NCI-H2227 treated with DMSO at 0.1 percent for 48 hours (cell line): ENCODE measurements at places on chromosomes 13 and 19.
A peak's percentile ranks its signal among the peaks of the same experiment; 100 is the strongest.

DNA sequence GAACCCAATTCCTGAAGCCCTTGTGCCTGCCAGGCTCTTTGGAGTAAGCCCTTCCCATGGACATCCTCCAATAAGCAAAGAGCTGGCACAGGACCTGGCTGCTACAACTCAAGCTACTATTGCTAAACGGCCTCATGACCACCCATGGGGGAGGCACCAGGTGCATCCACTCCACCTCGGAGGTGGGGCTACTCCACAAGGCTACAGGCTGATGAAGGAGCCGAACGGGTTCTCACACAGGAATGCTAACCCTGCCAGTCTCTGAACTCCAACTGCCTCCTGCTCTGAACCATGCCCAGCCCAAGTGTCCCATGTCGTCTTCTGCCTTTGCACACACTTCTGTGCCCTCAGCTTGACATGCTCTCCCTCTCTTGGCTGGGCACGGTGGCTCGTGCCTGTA lies 10.0 kb downstream of the SYMPK start:
- DNase-seq = no peak

GRCh38 chr19:48436586-48436985 lies 9.2 kb upstream of the GRWD1 start:
- DNase-seq = no peak

GRCh38 chr13:113532156-113532806 lies 41.8 kb upstream of the DCUN1D2 start:
- DNase-seq = no peak

DNA sequence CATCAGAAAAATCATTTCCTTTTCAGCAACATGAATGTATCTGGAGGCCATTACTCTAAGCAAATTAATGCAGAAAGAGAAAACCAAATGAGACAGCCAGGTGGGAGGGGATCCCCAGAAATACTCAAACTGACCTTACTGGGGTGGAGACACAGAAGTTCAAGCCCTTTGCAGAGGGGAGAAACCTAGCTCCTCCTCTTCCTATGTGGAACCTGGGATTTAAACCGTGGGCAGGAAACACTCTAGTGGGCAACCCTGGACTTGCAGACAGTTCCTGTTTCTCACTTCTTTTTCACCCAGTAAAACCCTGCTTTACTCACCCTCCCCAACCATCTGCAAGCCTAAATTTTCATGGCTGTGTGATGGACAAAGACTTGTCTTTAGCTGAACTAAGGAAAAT lies 61.3 kb downstream of the SLITRK6 start:
- DNase-seq = no peak

DNA sequence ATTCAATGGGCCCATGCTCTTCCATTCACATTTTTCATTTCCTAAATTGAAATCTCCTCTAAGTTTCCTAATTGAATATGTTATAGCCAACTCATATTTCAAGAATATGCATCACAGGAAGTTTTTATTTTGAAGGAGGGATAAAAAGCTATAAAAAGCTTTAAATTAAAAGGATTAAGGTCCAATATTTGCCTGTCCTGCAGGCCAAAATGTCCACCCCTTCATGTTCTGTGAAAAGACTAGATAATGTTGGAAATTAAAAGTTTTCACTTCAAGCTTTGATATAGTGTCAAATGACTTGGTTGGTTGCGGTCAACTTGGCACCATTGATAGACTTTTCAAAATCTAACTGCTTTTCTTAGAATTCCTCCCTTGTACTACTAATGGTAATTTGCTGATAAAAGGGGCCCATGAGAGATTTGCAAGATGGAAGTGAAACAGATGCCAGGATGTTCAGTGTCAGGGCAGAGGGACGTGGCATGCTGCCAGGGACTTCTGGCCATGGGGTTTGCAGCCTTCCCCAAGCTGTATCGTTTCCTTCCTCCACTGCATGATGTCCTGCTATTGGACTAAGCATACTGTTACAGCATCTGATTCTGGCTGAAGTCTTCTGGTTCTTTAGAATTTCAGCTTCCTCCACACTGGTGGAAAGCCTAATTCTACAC lies 547.3 kb upstream of the MIR17HG start:
- DNase-seq = no peak

GRCh38 chr19:19531951-19532805 lies 3.5 kb downstream of the YJEFN3 start:
- DNase-seq = peak; percentile 17

- no peak for DNase-seq
Observed at GRCh38 chr13:34931572-34931971, 10.5 kb upstream of the NBEA start.

DNA sequence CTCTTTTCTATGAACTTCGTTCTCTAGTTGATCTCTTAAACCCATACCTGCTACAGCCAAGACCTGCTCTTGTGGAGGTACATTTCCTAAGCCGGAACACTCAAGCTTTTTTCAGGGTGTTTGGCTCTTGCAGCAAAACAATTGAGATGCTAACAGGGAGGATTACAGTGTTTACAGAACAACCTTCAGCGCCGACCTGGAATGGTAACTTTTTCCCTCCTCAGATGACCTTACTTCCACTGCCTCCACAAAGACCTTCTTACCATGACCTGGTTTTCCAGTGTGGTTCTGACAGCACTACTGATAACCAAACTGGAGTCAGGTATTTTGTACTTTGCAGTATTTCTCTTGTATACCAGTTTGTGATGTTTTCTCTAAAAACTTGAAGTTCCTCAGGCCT lies 506 bp downstream of the KCNRG start:
- no peak for DNase-seq

- no peak for DNase-seq
Observed at GRCh38 chr13:38421590-38422560, 72.2 kb downstream of the UFM1 start.

- no peak for DNase-seq
Observed at GRCh38 chr13:92346046-92346445, 880.6 kb upstream of the GPC6 start.

GRCh38 chr13:42894765-42895243 lies 97.2 kb downstream of the EPSTI1 start:
- DNase-seq = peak; percentile 31

DNA sequence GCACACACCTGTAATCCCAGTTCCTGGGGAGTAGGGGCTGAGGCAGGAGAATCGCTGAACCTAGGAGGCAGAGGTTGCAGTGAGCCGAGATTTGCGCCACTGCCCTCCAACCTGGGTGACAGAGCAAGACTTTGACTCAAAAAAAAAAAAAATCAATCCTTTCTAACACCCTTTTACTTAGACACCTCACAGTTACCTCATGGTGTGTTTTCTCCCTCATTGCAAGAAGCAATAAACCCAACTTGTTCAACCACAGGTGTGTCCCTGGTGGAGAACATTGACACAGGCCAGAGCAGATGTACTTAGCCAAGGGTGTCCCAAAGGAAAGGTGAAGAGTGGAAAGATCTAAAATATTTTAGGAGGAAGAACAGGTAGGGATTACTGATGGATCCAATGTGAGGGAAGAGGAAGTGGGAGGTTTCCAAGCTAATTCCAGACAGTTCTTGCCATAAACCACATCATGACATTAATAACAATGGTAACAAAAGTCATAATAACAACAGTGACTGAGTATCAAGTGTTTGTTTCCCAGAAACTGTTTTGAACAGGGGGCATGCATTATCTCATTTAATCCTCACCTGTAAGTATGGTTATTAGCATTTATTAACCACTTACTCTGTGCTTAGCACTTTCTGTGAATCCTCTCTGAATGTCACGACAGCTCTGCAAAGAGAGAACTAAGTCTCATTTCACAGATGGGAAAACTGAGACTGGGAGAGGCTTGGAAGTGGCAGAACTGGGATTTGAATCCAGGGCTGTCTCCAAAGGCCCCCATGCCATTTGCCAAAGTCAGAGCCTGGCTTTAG lies 3.1 kb upstream of the LYPD3 start:
- no peak for DNase-seq

GRCh38 chr19:39254531-39255345 lies 6.1 kb upstream of the IFNL4 start:
- DNase-seq = no peak
